CD8-positive, alpha-beta memory T cell (primary cell): ENCODE measurements at places on chromosomes 1 and 21. TPM values are rescaled to one million over a fixed set of nuclear protein-coding genes. Genes with fewer than 3 reads are reported as not detected.

LRRC39 gene
- not detected for polyA plus RNA-seq

GRCh38 chr1:156571261-156571852, 1.0 kb downstream of the IQGAP3 start:
- H3K4me1 ChIP-seq = peaks cover 6% of the 10 kb centered on the region
- peaks cover 13% of the 10 kb centered on the region for H3K27me3 ChIP-seq
- H3K36me3 ChIP-seq = no peaks in the 10 kb centered on the region

- no peak overlapping the region for H3K27ac ChIP-seq
- no peaks in the 10 kb centered on the region for H3K4me1 ChIP-seq
- no peaks in the 10 kb centered on the region for H3K27me3 ChIP-seq
These were observed 204.1 kb downstream of the FMN2 start for GRCh38 chr1:240295811-240296210.

DNA sequence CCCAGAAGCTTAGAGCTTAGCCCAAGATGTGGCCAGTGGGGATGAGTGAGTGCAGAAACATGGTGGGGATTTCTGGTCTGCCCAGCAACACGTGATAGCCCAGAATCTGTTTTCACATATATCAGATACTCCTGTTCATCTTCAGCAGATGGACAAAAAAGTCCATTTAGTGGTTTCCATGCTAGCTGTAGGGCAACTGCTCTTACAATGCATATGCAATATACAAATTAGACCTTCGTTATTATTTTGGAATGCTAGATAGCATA, 96.9 kb upstream of the SGIP1 start:
- no peaks in the 10 kb centered on the region for H3K27me3 ChIP-seq
- H3K4me1 ChIP-seq = no peaks in the 10 kb centered on the region
- DNase-seq = no peak
- H3K36me3 ChIP-seq = no peaks in the 10 kb centered on the region
- no peak overlapping the region for H3K27ac ChIP-seq

- DNase-seq = no peak
- no peaks in the 10 kb centered on the region for H3K4me1 ChIP-seq
- no peaks in the 10 kb centered on the region for H3K27me3 ChIP-seq
- no peak overlapping the region for H3K4me3 ChIP-seq
- no peak overlapping the region for H3K27ac ChIP-seq
- no peaks in the 10 kb centered on the region for H3K36me3 ChIP-seq
These were observed 235.3 kb upstream of the NRIP1 start for GRCh38 chr21:15300131-15300530.

SLC6A9 gene
- polyA plus RNA-seq = 0.21 TPM

GRCh38 chr1:76666499-76666898, 200.8 kb upstream of the ST6GALNAC5 start:
- no peak overlapping the region for H3K4me3 ChIP-seq
- no peaks in the 10 kb centered on the region for H3K4me1 ChIP-seq
- no peaks in the 10 kb centered on the region for H3K27me3 ChIP-seq

- no peak overlapping the region for H3K4me3 ChIP-seq
- H3K36me3 ChIP-seq = no peaks in the 10 kb centered on the region
- DNase-seq = no peak
- no peak overlapping the region for H3K27ac ChIP-seq
These were observed 32.1 kb downstream of the HMGB4 start for GRCh38 chr1:33895976-33896375.

DNA sequence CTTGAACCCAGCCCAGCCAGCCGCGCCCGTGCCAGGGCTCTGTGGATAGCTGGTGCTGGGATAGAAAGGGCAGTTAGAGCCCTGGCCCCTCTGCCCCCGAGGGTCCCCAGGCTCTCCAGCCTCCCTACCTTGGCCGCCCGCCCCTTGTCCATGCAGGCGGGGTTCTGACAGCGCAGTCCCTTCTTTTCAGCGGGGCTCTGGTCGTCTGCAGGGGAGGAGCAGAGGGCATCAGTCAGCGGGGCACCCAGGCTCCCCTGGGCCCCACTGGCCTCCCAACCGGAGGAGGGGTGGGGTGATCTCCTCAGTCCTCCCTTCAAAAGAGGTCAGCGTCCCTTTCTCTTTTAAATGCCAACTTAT, 4.9 kb upstream of the PLEKHG5 start:
- H3K4me1 ChIP-seq = peaks cover 10% of the 10 kb centered on the region
- H3K36me3 ChIP-seq = no peaks in the 10 kb centered on the region
- DNase-seq = no peak
- H3K4me3 ChIP-seq = no peak overlapping the region
- peaks cover 5% of the 10 kb centered on the region for H3K27me3 ChIP-seq
- H3K27ac ChIP-seq = no peak overlapping the region

SZT2 gene
- polyA plus RNA-seq = 7.2 TPM

DNA sequence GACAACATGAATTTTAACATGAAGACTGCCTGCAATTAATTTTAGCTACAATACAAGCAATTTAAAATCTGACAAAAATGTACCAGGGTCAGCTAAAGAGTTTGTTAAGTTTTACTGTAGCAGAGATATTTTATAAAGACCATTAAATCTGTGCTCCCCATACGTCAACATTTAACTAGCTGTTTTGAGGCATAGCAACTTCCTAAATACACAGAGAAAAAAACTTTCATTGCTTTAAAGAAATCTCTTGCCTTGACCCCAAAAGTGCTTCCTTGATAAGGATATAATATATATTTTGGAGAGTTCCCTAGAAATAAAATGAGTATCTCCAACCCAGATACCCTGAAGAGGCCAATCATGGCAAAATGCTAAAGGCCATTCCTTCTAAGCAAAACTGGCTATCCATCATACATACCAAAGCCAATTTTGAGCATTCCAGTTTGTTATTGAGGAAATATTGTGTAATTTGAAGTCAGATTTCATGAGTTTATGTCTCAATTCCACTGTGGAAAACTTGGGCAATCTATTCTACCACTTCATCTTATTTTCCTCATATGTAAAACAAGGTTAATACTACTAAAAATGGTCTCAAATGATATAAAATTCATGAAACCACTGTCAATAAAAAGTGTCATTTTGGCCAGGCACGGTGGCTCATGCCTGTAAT, 19.1 kb downstream of the ASPM start:
- DNase-seq = no peak
- no peaks in the 10 kb centered on the region for H3K4me1 ChIP-seq
- H3K27me3 ChIP-seq = no peaks in the 10 kb centered on the region
- H3K4me3 ChIP-seq = no peak overlapping the region
- H3K27ac ChIP-seq = no peak overlapping the region

- H3K36me3 ChIP-seq = no peaks in the 10 kb centered on the region
- peaks cover 34% of the 10 kb centered on the region for H3K4me1 ChIP-seq
- DNase-seq = peak; percentile 87
- peak within 1 kb of the TSS; percentile 87 for H3K27ac ChIP-seq
- H3K27me3 ChIP-seq = no peaks in the 10 kb centered on the region
These were observed at the start of gene BTF3L4 for GRCh38 chr1:52056163-52056936. Gene BTF3L4, plus strand, starts transcription at chr1:52056295. Its CDS starts 3,553 bp downstream, at chr1:52059848.

- H3K27ac ChIP-seq = no peak overlapping the region
- H3K4me3 ChIP-seq = no peak overlapping the region
- no peaks in the 10 kb centered on the region for H3K27me3 ChIP-seq
- no peaks in the 10 kb centered on the region for H3K4me1 ChIP-seq
- no peaks in the 10 kb centered on the region for H3K36me3 ChIP-seq
These were observed 17.8 kb upstream of the PTGFR start for GRCh38 chr1:78472851-78473496.

GRCh38 chr1:25902462-25902861, 3.8 kb downstream of the STMN1 start:
- no peak overlapping the region for H3K27ac ChIP-seq
- no peaks in the 10 kb centered on the region for H3K36me3 ChIP-seq
- no peak overlapping the region for H3K4me3 ChIP-seq
- no peak for DNase-seq
- H3K4me1 ChIP-seq = peaks cover 12% of the 10 kb centered on the region

DNA sequence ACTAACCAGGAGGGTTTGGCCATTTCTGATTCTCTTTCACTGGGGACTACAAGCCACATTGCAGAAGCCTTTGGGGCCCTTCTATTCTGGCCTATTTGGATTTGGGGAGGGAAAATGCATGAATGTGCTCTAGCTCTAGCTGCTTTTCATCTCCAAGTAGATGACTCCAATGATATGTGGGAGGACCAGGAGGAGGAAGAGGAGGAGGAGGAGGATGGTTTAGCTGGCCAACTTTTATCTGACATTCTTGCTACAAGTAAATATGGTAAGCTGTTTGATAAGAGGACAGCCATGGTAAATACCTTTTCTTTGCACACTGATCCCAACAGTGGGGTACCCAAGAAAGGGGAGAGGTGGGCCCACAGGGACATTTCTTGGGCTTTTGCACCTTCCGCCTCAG, 14.0 kb upstream of the SHISA4 start:
- no peaks in the 10 kb centered on the region for H3K27me3 ChIP-seq
- H3K4me1 ChIP-seq = no peaks in the 10 kb centered on the region
- H3K36me3 ChIP-seq = peaks cover 39% of the 10 kb centered on the region
- DNase-seq = no peak
- no peak overlapping the region for H3K4me3 ChIP-seq

C8B gene
- not detected for polyA plus RNA-seq

GRCh38 chr21:15276243-15276642, 211.4 kb upstream of the NRIP1 start:
- H3K27ac ChIP-seq = no peak overlapping the region
- H3K4me1 ChIP-seq = no peaks in the 10 kb centered on the region
- DNase-seq = no peak

DNA sequence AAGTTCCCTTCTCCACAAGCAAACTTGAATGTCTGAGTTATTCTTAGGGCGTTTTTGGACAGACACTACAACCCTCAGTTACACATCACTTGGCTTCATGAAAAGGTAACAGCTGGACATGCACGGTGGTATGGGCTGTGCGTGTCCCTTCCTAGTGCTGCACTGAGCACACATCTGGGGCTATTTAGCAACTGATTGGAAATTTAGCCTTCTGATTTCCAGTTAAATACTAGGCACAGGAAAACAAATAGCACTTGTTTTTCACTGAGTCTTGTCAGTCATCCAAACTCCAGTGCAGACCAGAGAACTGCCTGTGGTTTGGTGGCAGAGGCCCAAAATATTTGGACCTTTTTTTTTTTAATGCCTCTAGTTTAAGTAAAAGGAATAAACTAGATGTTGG, 134.7 kb downstream of the TGFBR3 start:
- no peaks in the 10 kb centered on the region for H3K27me3 ChIP-seq
- H3K4me3 ChIP-seq = no peak overlapping the region
- H3K4me1 ChIP-seq = no peaks in the 10 kb centered on the region
- no peak for DNase-seq

DNA sequence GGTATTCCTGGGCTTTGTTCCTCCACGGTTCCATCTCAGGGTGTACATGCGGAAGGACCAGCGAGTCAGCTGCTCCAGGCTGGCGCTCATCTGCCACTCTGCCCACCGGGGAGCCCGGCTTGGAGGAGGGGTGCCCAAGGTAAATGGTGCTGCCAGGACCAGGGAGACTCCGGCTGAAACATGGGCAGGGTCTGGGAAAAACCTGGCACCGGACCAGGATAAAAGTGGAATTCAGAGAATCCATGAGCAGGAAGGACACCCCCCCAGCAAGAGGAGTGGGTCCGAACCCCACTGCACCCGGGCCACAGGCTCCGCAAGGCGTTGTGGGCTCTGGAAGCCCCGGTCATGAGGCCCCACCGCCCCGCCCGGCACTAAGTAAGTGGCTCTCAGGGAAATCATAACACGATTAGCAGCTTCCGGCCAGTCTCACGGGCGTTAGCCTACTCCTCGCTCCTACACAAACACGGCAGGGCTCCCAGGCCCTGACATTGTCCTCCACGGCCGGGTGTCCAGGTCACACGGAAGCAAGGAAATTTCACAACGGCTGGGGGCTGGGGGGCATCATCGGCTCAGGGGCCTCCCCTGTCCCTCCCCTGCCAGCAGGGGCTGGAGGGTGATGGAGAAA, 21.1 kb downstream of the MEGF6 start:
- no peaks in the 10 kb centered on the region for H3K27me3 ChIP-seq
- H3K4me3 ChIP-seq = no peak overlapping the region
- H3K27ac ChIP-seq = no peak overlapping the region
- H3K36me3 ChIP-seq = no peaks in the 10 kb centered on the region
- no peak for DNase-seq

DNA sequence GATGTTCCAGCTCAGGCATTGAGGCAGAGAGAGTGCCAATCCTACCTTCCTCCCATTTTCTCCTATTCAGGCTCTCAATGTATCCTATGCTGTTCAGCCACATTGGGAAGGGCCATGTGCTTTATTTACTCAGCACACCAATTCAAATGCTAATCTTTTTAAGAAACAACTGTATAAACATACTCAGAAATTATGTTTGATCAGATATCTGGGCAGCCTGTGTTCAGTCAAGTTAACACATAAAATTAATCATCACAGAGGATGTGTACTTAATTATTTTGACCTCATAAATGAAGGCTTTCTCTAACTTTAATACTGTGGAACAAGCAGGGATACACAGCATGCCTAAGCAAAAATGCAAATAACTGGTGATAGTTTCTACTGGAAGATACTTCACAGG, 149.8 kb downstream of the NCAM2 start:
- DNase-seq = no peak
- no peaks in the 10 kb centered on the region for H3K4me1 ChIP-seq
- no peaks in the 10 kb centered on the region for H3K27me3 ChIP-seq
- no peaks in the 10 kb centered on the region for H3K36me3 ChIP-seq
- peak overlapping the region; percentile 40 for H3K27ac ChIP-seq
- H3K4me3 ChIP-seq = no peak overlapping the region

DNA sequence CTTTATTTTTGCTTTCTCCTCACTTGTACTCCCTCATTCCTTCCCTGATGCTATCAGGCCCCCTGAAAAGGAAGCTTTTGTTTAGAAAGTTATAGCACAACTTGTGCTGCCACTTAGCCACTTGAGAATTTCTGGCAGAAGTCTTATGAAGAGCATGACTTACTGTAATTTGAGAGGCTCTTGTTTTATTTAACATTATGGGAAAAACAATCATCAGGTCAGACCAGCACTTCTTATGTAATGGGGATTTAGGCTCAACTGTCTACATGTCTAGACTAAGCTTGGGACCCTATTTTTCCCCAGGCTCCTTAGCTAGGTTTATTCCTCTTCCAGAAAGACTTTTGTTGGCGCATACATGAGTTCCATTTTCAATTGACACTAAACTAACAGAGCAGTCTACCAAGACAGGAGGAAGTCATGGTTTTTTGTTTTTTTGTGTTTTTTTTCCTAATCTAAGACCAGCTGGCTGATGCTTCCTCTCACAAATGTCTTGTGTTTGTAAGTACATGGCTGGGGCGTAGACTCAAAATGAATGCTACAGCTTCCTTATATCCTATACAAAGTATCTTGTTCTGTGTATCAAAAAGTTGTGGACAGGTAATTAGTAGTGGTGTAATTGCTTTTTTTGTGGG, 31.5 kb downstream of the TNFSF4 start:
- no peak overlapping the region for H3K4me3 ChIP-seq
- H3K27me3 ChIP-seq = no peaks in the 10 kb centered on the region
- no peak for DNase-seq
- no peaks in the 10 kb centered on the region for H3K36me3 ChIP-seq
- H3K27ac ChIP-seq = no peak overlapping the region
- H3K4me1 ChIP-seq = no peaks in the 10 kb centered on the region

- no peaks in the 10 kb centered on the region for H3K36me3 ChIP-seq
- H3K4me1 ChIP-seq = peaks cover 91% of the 10 kb centered on the region
- no peak overlapping the region for H3K27ac ChIP-seq
- no peak for DNase-seq
These were observed 57.6 kb downstream of the MAN1C1 start for GRCh38 chr1:25673962-25674806.
